Activated CD4-positive, alpha-beta T cell treated with anti-CD3 and anti-CD28 coated beads, Interleukin-2, amount 10 ng/mL, durations not matched to agents 24 days and 14 days (primary cell): ENCODE measurements at places on chromosomes 1 and 21.

- DNase-seq = peak; percentile 90
Measured at GRCh38 chr1:65309304-65310077, at the start of gene DNAJC6. DNAJC6 (plus strand) TSS chr1:65309543; CDS start chr1:65309746, 203 bp downstream.

DNA sequence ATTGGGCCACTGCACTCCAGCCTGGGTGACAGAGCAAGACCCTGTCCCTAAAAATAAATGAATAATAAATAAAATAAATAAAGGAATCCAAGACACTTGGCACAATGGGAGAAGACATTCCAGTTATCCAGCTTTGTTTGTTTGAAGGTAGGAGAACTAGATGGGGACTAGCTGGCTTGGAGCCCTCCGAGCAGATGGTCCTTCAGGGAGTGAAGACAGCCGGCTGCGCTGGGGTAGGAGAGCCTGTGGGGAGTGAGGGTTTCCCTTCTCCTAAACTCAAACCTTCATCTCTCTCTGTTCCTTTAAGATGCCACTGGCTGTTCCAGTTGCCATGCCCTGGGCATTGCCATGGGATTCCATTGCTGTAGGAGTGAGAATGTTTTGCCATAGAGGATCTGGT is 120.6 kb downstream of the NAV1 start:
- no peak for DNase-seq

GRCh38 chr1:235920596-235921375 is 54.1 kb upstream of the LYST start:
- DNase-seq = no peak

- no peak for DNase-seq
Measured at GRCh38 chr1:4662168-4662567, 7.8 kb downstream of the AJAP1 start.

GRCh38 chr1:169024800-169025271 is 81.7 kb upstream of the ATP1B1 start:
- DNase-seq = peak; percentile 35

DNA sequence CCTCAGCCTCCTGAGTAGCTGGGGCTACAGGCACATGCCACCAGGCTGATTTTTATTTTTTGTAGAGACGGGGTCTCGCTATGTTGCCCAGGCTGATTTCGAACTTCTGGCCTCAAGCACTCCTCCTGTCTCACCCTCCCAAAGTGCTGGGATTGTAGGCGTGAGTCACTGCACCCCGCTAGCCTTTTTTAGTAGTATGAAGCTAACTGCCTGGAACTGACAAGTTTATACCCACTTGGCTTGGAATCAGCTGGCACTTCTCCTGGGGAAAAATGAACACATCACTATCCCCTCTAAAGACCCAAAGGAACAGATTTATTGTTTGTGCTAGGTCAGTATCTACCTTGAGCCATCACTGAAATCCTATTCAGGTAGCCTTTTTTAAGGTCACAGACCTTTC is 19.0 kb downstream of the TMEM63A start:
- no peak for DNase-seq

GRCh38 chr1:81008293-81008692 is 792.4 kb upstream of the ADGRL2 start:
- no peak for DNase-seq

- no peak for DNase-seq
Measured at GRCh38 chr21:39840373-39841097, 26.7 kb upstream of the PCP4 start.

- no peak for DNase-seq
Measured at GRCh38 chr1:64010316-64010715, 193.1 kb upstream of the UBE2U start.

DNA sequence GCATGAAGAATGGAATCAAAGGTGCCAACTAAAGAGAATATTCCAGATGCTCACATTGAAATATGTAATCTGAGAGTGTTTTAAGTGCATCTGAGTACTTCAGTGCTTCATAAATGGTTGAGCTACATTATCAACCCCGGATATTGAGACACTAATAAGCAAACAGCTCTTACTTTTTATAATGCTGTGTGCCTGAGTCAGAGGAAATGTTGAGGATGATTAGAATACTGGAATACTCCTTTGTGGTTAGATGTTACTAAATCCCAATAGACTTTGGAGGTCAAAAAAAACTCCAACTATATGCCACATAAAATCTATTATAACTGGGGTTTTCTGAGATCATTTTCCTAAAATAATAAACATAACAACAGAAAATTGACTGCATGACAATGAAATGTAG is 12.5 kb upstream of the KCNA3 start:
- DNase-seq = no peak

- DNase-seq = peak; percentile 62
Measured at GRCh38 chr21:35204850-35205541, 155.9 kb upstream of the RUNX1 start.

DNA sequence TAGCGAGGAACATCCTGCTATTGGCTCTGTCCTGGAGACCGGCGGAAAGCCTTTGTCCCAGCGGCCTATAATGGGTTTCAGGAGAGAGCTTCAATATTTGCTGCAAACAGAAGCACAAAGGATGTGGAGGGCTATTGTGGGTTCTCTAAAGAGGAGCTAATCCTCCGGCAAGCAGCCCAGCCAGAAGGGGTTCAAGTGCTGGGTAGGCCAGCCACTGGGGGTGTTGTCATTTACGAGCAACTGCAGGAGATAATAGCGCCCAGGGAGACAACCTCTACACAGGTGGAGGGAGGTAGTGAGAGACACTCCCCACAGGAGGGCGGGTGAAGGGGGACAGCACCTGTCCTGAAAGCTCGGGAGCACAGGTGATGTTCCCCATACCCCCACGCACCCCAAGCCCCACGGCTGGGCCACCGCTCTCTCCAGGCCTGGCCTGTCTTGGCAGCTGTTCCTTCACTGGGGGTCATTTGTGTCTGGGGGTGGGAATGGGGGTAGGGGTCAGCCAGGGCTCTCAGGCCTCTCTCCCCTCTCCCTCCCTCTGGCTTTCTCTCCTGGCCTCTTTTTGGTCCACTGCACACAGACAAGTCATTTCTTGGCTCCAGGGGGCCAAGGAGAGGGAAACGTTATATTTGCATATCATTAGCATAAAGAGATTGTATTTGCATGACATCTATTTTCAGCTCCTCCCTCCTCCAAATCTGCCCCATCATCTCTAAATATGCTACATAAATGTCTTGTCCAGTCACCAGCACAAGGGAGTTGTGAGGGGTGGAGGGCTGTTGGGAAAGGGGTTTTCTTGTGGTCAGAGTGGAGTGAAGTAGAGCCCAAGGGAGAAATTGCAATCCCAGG is 22.0 kb upstream of the SLC26A9 start:
- DNase-seq = no peak

GRCh38 chr1:11321656-11322491 is 48.9 kb downstream of the UBIAD1 start:
- no peak for DNase-seq

- DNase-seq = peak; percentile 64
Measured at GRCh38 chr1:21397813-21398188, 42.1 kb upstream of the NBPF3 start.

DNA sequence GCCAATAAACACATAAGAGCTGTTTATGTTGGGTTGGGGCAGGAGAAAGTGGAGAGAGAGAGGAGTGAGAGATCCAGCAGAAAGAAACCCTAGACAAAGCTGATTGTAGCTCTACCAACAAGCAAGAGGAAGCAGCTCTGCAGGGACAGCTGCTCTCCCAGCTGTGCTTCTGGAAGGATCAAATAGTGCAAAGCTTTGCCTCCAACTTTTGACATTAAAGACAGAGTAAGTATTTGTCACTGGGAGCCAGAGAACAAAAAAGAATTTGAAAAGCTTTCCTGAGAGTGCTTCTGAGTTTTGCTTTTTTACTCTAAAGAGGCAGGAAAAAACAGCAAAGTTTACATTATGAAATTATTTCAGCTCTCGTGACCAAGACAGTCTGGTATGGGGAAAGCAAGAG is 28.5 kb upstream of the C1orf198 start:
- no peak for DNase-seq

DNA sequence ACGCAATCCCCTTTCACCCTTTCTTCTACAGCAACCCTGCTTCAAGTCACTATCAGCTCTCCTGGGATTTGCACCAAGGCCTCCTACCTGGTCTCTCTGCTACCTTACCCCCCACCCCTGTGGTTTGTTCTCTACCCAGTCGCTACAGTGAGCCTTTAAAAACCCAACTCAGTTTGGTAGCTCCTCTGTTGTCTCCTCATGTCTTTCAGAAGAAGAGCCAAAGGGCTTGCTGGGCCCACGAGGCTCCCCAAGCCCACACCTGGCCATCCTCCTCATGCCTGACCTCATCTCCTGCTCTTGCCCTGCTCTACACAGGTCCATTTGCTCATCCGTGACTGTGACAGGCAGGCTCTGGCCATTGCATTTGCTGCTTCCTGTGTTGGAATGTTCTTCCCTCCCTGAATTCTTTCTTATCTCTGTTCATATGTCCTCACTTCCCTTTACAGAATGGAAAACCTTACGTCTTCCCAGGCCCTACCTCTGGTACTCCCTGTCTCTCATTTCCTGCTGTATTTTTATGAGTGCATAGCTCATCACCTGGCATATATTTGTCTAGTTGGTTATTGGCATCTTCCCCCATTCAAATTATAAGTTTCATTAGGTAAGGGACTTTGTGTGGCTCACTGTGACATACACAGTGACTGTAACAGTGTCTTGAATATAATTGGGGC is 3.3 kb downstream of the RGS16 start:
- no peak for DNase-seq

DNA sequence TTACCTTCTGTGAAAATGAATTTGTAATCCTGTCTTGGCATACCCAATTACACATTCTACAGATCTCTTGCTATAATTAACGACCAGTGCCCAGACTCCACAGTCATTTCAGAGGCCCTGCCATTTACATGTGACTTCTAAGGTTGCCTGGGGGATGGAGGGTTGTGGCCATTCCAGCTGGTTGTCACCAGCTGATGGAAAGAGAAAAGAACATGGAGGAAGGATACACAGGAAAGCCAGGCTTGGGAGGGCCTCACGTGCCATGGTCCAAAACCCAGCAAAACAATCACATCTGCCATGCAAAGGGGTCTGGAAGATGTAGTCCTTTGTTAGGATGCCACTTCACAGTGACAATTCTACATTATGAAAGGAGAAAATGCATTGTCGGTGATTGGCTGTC is 59.3 kb downstream of the LAMC2 start:
- no peak for DNase-seq

- DNase-seq = no peak
Measured at GRCh38 chr1:197029749-197030148, 37.3 kb downstream of the F13B start.

GRCh38 chr1:96945509-96946084 is 224.0 kb downstream of the PTBP2 start:
- no peak for DNase-seq

DNA sequence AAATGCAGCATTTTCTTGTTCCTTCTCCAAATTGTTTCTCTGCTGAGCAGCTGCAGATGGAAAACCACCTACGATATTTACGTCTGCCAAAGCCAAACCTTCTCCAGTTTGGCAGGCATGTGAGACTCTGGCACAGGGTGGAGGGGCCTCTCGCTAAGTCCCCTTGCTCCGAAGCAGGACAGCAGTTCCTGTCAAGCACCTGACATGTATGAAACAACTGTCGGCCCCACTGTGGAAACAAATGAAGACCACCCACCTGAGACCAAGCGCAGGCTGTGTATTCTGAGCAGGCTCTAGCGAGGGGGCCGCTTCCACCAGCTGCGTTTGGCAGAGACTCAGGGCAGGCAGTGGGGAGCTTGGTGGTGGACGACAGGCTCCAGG is 74.7 kb downstream of the RIPK4 start:
- DNase-seq = no peak

DNA sequence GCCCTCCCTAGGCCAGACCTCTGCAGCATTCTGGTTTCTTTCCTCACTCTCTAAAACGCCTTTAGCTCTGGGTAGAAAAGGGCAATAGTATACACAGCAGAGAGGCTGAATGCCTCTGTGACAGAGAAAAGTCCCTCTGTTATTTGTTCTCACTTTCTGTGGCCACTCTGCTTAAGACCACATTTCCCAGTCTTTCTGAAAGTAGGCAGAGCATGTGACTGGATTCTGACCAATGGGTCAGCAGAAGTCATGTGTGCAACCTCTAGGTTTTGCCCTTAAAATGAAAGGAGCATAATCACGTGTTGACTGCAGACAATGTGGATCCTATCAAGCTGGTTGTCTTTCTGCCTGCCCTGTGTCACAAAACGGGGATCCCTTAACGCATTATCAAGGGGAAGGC is 79.7 kb upstream of the MARK1 start:
- no peak for DNase-seq

DNA sequence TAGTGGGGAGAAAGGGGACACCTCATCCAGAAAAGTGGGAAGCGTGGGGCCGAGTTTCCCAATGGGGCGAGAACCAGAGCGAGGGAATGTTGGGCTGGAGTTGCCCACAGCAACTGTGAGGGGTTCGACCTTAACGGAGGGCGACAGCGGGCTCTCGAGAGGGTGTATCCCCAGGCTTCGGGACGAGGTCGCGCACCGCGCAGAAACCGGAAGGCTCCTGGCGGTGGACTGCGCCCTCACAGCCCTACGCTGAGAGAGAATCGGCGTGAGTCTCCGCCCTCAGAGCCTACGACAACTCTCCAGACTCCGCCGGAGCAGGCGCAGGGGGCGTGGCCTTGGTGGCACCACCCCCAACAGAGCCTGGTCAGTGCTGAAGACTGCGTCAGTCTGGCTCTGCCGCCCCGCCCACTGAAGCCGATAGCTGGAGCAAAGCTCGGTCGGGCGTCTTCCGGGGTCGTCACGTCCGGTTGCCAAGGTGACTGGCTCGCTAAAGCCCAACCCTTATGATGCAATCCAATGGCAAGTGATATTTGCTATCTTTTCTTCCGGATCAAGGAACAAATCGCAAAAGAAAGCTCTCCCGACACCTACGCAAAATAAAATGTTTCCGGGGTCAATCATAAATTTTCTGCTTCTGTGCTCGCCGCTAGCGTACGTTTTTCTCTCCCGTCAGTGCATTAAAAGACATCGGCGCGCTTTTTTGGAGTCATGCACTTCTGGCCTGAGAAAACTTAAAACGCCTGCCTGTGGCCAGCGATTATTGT is at the start of gene LRIF1:
Gene LRIF1, minus strand, starts transcription at position 232 of the 764 bp plus-strand sequence. CDS start 234 bp downstream, outside the sequence.
- peak; percentile 100 for DNase-seq

GRCh38 chr21:23837564-23837963 is 1769.7 kb downstream of the MRPL39 start:
- DNase-seq = no peak

DNA sequence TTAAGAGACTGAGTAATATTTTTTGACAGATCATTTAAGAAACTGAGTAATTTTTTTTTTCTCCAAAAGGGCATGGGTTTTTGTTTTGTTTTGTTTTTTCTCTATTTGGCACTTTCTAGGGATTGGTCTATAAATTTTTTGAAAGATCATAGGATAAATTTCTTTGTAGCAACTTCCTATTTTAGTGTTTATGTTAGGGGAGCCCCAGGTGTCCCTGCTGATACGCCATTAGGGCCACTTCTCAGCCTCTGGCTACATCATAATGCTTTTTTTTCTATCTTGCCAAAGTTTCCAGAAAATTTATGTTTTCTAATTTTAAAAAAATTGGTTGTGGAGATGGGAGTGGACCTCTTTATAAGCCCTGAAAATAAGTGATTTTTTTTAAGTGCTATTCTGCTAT is 2.6 kb downstream of the GABPA start:
- no peak for DNase-seq

- DNase-seq = no peak
Measured at GRCh38 chr1:36989241-36989640, 45.1 kb downstream of the GRIK3 start.

- no peak for DNase-seq
Measured at GRCh38 chr1:9126511-9126910, 2.4 kb downstream of the GPR157 start.
